Progenitor cell of endocrine pancreas (in vitro differentiated cells): ENCODE measurements at places on chromosomes 2 and 18. TPM values are rescaled to one million over a fixed set of nuclear protein-coding genes. Genes with fewer than 3 reads are reported as not detected.

The GPR45 gene
- not detected in 2 replicates for total RNA-seq

The ZNF513 gene
- 34.4 and 35.0 TPM in 2 replicates for total RNA-seq

The LRPPRC gene
- total RNA-seq = 105 and 114 TPM in 2 replicates

The SERPINB7 gene
- not detected in 2 replicates for total RNA-seq

The LOXHD1 gene
- 0.33 and 0.36 TPM in 2 replicates for total RNA-seq

The STARD6 gene
- not detected in 2 replicates for total RNA-seq

The ITPRIPL1 gene
- 6.1 and 6.9 TPM in 2 replicates for total RNA-seq

The ONECUT2 gene
- 92.2 and 110 TPM in 2 replicates for total RNA-seq

The LHCGR gene
- total RNA-seq = not detected in 2 replicates

The PREB gene
- total RNA-seq = 46.9 and 49.7 TPM in 2 replicates

The SLC66A2 gene
- total RNA-seq = 31.0 and 31.6 TPM in 2 replicates

The SLC5A7 gene
- total RNA-seq = 0.60 and 1.8 TPM in 2 replicates

The FAP gene
- not detected in 2 replicates for total RNA-seq

The OTOS gene
- total RNA-seq = not detected in 2 replicates

DNA sequence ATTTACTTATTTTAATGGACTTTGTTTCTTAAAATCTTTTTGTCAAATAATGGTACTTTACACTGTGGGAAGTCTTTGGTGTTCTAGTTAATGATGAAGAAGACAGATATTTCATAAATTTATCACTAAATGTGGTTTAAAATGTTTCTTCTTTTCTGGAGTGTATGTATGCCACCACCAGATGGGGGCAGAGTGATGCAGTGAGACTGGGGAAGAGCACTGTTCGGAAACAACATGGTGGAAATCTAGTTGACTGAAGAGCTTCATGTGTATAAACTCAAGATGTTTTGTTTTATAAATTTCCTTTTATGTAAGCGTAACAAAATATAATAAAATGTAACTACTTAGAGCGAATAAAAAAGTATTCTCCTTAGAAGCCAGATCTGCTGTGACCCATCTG lies 195.1 kb downstream of the KCNE4 start:
- no peak for DNase-seq

- no peak for DNase-seq
Measured at GRCh38 chr2:226792155-226792881, 7.3 kb downstream of the IRS1 start.

- no peak for DNase-seq
Measured at GRCh38 chr2:127654838-127655175, 8.9 kb downstream of the GPR17 start.

DNA sequence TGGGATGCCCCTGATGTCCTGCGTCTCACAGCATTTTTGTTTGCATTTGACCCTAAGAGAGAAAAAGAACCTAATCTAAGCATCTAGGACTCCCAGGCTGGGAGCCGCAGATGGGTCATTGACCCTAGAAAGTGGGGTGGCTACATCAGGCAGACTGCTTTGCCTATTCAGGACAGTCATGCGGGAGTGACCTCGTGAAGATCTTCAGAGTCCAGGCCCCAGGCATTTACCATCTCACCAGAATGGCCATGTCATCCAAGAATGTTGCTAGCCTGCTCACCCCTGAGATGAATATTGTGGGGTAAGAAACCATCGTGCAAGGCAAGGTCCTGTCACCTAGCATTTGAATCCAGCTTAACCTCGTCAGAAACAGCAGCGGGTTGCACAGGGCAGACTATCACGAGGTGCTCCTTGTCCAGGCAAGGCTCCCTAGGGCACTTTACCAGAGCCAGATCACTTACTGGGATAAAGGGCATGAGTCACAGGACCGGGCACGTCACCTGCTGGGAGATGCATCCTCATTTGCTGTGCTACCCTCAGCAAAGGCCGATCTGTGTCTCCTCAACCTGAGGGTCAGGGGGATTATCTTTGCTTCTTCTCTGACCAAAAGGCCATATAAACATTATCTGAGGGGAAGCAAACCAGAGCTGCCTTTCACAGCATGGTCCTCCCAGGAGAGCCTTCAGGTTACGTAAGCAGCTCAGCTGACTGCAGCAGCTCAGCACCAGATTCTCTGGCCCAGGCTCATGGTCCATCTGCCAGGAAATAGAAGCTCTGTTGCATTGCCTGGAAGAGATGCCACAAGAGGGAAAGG lies 162.3 kb downstream of the ACKR3 start:
- DNase-seq = no peak

GRCh38 chr2:120287183-120288015 lies 34.7 kb downstream of the RALB start:
- DNase-seq = no peak

GRCh38 chr18:425106-425745 lies 75.3 kb downstream of the COLEC12 start:
- no peak for DNase-seq

DNA sequence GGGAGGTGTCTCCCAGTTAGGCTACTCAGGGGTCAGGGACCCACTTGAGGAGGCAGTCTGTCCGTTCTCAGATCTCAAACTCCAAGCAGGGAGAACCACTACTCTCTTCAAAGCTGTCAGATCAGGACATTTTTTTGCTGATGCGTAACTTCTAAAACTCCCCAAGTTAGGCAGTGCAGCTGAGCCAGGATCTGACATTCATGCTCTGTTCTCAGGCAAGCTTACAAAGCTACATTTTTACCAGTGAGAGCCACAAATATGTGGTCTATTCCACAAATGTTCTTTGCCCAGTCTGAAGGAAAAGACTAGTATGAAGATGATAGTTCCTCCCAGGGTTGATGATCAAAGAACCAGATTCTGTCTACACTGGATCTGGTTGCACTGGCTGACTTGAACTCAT lies 184.1 kb downstream of the MTCL1 start:
- no peak for DNase-seq

GRCh38 chr2:24957221-24957620 lies 14.5 kb downstream of the DNAJC27 start:
- DNase-seq = no peak

GRCh38 chr18:7958897-7959146 lies 391.7 kb downstream of the PTPRM start:
- no peak for DNase-seq

GRCh38 chr2:30871440-30871839 lies 64.2 kb upstream of the CAPN13 start:
- DNase-seq = no peak

DNA sequence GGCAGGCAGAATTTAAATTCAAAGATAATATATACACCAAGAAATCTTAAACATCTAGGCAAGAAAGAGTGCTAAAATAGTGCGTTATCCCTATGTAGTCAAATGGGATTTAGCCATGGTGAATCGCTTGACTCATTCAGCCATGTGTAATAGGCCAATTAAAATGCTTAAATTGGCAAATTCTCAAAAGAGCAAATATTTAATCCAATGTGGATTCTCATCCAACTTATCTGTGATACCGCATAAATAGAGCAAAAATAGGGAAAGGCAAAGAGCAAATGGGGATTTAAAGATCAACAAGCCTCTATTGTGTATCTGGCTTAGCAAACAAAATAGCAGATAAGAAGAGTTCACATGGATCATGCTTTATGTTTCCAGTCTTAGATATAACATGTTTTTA lies 123.2 kb upstream of the RPRM start:
- no peak for DNase-seq

- no peak for DNase-seq
Measured at GRCh38 chr2:42888321-42889245, 96.2 kb upstream of the HAAO start.

DNA sequence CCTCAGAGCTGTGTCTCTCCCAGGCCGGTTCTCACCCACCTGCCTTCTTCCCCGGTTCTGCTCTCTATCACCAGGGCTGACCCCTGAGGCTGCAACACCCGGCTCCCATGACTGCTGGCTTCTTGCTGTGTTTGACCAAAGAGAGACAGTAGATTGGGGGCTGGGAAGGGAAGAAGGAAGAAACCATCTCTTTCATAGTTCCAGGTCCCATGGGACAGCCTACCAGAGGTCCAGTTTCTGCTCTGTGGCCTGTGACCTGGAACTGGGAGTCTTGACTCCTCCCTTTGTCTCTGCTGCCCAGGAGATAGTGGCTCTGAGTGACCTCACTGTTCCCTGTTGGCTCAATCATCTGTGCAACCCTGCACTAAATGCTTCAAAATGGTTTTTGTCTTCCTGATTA lies 38.1 kb downstream of the ALPK2 start:
- DNase-seq = no peak

- DNase-seq = no peak
Measured at GRCh38 chr2:75287624-75288316, 88.5 kb upstream of the TACR1 start.

DNA sequence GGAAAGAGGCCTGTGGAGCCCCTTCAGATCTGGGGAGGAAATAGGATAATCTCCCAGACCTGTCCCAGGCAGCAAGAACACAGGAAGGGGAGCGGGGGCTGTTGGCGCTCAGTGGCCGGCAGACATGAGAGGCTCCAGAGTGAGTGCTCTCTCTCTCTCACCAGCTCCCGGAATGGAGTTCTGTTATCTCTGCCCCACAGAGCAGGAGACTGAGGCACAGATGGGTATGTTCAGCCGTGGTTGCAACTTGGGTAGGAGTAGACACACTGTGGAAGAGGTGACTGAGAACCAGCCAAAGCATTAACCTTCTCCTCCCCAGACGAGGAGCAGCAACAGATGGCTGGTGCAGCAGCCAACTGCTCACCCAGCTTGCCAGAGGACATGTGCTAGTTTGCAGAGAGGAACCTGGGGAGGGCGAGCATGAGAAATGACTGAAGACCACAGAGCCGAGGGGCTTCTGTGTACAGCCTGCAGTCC lies 82.0 kb downstream of the NRP2 start:
- no peak for DNase-seq

DNA sequence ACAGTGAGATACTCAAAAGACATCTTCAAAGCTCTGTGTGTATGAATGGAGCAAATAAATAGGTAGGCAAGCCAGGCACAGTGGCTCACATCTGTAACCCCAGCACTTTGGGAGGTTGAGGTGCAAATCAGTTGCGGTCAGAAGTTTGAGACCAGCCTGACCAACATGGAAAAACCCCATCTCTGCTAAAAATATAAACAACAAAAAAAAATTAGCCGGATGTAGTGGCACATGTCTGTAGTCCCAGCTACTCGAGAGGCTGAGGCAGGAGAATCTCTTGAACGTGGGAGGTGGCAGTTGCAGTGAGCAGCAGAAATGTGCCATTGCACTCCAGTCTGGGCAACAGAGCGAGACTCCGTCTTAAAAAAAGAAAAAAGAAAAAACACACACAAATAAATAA lies 945.1 kb upstream of the PIK3C3 start:
- no peak for DNase-seq

DNA sequence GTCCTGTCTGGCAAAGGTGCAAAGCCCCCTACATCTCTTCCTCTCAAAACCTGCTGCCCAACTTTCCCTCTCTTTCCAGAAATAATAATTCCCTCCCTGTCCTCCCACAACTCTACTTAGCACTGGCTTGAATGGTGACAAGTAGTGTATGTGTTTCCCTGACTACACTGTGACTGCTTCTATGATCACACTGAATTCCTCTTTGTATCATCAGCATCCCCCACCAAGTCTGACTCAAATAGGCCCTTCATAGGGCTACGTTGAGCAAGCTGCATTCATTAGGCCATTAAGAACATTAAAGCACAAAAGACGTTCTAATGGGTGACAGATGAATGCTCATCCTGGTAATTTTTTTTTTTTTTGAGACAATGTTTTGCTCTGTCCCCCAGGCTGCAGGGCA lies 13.7 kb upstream of the ST3GAL5 start:
- no peak for DNase-seq

GRCh38 chr18:48932822-48933510 lies 17.8 kb downstream of the SMAD7 start:
- DNase-seq = no peak

DNA sequence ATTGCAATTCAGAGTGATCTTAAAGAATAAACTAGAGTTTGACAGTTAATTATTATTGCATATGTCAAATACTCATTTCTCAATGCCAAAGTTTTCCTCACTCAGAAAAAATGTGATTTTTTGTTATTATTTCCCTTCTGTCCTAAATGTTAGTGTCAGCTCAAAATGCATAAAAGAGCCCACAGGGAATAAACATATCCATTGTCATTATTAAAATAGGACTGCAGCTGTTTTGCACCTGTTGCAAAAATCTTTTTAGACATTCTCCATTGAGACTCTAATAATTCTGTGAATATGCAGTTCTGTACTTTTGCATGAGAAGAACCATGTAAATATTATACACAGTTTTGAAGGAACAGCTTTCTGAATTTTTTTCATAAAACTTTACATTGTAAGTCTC lies 540.0 kb upstream of the SLC39A10 start:
- DNase-seq = no peak

GRCh38 chr18:76823161-76823538 lies 793 bp downstream of the ZNF236 start:
- DNase-seq = no peak

DNA sequence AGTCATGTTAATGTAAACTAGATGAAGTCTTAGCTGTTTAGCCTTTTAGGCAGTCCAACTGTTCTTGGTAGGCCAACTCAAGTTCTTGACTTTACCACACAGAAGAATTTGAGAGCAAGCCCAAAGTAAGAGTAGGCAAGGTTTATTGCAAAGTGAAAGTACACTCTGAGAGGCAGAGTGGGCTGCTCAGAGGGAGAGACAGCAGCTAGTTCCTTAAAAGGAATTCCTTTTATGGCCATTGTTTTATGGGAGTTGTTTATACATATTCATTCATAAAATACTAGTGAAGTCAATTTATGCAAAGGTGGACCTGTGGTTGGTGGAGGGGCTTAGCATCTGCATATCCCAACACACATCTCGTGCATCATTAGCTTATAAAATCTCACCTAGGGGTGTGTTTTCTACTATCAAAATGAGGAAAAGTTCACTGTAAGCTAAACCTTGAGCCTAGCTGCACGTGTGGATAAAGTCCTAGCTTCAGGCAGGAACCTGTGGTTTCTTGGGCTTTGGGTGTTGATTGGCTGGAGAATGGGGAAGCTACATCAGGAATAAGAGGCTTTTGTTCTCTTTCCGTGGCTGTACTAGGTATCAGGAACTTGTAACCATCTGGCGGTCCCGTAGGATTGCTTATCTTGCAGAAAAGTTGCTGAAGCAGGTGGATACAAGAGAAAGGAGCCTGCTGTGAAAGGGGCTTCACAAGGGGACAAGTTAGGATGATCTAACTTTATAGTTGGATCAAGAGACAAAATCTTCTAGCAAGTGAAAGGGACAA lies 110.4 kb upstream of the GULP1 start:
- DNase-seq = no peak

- no peak for DNase-seq
Measured at GRCh38 chr2:61356261-61356957, 114.5 kb downstream of the USP34 start.

DNA sequence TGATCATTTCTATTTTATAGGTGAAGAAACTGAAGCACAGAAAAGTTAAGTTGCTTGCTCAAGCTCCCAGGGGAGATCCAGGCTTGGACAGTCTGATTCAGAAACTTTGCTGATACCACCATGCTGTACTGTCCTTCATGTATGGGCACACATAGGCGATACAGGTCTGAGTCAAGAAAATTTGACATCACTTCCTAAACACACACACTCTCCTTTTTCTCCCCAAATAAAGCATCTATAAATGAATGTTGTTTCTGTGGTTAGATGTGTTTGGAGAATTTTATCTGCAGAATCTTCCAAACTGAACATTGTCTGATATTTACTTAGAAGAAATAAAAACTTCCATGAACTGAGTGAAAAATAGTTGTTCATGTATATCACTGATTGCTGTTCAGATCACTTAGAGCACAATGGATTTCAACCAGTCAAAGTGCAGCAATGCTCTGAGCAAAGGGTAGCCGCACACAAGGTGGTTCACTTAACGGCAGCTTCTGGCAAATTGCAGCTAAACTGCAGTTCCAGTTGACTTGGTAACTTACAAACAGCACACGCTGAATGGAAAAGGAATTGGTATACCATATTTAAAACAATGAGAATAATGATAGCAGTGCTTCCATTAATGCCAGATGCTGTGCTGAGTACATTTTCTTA lies 10.0 kb upstream of the AGFG1 start:
- no peak for DNase-seq

- DNase-seq = no peak
Measured at GRCh38 chr2:31053929-31054782, 84.1 kb downstream of the GALNT14 start.
